ENCODE measurements at places on chromosomes 16 and 17.

DNA sequence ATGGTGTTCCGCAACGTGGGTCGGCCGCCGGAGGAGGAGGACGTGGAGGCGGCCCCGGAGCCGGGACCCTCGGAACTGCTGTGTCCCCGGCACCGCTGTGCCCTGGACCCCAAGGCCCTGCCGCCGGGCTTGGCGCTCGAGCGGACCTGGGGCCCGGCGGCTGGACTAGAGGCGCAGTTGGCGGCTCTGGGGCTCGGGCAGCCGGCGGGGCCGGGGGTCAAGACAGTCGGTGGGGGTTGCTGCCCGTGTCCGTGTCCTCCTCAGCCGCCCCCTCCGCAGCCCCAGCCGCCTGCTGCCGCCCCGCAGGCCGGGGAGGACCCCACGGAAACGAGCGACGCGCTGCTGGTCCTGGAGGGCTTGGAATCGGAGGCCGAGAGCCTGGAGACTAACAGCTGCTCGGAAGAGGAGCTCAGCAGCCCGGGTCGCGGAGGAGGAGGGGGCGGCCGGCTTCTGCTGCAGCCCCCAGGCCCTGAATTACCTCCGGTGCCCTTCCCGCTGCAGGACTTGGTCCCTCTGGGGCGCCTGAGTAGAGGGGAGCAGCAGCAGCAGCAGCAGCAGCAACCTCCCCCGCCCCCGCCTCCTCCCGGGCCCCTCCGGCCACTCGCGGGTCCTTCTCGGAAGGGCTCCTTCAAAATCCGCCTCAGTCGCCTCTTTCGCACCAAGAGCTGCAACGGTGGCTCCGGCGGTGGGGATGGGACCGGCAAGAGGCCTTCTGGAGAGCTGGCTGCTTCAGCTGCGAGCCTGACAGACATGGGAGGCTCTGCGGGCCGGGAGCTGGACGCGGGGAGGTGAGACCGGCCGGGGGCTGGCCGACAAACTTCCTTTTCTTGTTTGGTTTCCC is 821 bp downstream of the SOCS7 start:
- DNase-seq: peak; percentile 2

DNA sequence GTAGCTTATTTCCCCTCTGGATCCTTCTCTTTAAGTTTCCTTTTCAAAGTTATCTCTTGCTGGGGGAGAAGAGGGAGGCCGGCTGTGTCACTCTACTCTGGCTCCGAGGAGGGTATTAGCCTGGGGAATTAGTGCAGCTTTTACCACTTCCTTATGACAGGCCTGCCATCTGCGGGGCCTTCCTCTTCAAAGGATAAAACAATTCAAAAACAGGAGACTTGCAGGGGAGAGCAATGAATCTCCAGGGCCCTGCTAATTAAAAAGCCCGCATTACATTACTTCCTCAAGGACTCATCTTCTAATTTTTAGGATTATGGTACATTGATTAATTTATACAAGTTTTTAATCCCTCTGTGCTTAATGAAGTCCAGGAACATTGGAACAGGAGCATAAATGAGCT is 190.9 kb upstream of the CDH5 start:
- no peak for DNase-seq

GRCh38 chr17:65696739-65697394 is 135.4 kb upstream of the AXIN2 start:
- DNase-seq: no peak

DNA sequence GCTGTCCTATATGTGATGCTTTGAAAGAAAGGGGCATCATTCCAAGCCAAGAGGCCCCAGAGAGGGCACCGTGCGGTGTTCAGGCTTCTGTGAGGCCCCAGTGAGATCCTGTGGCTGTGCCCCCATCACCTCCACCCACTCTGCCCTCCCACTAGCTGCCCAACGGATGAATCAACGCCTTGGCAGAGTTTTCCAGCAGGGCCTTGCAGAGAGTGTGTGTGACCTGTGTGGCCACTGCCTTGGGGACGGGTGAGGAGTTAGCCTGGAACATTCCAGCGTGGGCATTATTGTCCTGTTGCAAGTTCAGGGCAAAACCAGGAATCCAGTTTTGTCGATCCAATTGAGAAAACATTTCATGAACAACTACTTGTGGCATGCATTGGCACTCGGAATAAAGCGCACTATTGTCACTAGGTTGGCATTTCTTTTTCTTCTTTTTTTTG is 53.7 kb downstream of the SF3B3 start:
- no peak for DNase-seq

- DNase-seq: no peak
Observed at GRCh38 chr16:29898804-29899515, 390 bp downstream of the SEZ6L2 start.

DNA sequence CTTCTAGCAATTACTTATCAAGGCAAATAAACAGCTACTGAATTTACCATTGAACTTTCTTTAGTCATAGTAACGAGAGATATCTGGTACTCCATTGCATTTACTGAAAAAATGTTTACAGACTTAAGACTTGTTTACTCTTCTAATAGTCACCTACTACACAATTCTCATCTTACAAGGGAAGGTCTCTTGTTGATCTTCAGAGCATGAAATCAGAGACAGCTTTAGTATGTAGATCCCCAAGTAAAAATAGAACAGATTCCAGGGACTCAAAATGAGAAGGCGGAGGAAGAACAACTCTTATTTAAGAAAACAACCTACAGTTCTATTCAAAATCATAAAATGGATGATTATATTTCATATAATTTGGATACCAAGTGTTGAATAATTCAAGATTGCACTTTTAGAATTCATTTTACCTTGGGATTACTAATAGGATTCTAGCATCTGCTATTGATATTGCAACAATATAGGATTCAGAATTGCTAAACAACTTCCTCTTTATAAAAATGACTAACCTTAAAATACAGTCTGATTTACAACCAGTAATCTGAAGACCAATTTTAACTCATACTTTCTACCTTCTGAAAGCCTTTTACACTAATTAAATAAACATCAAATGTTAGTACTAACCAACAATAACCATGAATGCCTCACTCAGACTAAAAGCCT is 20.8 kb downstream of the UBE2G1 start:
- no peak for DNase-seq

- no peak for DNase-seq
Observed at GRCh38 chr16:72639494-72639893, 408.4 kb downstream of the ZFHX3 start.

GRCh38 chr16:66159987-66160386 is 206.5 kb upstream of the CDH5 start:
- DNase-seq: no peak

- no peak for DNase-seq
Observed at GRCh38 chr16:23534868-23535860, 22.0 kb downstream of the EARS2 start.

DNA sequence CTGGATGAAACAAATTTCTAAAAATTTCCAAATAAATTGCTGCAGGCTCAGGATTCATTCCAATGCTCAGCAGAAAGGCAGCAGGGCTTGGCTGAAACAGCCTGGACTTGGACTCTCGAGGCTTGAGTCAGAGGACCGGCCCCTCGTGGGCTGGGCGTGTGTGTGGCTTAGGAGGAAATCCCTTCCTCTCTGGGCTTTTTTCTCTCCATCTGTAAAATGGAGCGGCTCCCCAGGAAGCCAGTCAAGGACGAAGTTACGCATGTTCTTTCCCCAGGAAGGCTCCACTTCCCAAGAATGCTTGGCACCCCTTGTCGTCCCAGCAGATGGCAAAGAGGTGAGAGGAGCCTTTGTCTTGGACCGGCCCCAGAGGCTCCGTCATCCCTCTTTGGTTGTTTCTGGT is 13.5 kb downstream of the SLC46A1 start:
- no peak for DNase-seq

DNA sequence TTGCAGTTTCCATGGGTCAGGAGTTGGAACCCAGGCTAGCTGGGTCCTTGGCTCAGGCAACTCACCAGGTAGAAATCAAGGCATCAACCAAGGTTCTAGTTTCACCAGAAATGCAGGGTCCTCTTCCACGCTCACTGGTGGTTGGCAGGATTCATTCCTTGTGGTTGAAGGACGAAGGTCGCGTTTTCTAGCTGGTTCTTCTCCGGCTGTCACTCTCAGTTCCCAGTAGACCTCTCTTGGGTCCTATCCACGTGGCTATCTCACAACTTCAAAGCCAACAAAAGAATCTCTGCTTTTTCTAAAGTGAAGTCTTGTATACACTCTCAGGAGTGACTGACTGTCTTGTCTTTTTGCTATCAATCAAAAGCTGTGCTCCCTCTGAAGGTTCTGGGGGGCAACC is 146.3 kb upstream of the NOL11 start:
- no peak for DNase-seq

DNA sequence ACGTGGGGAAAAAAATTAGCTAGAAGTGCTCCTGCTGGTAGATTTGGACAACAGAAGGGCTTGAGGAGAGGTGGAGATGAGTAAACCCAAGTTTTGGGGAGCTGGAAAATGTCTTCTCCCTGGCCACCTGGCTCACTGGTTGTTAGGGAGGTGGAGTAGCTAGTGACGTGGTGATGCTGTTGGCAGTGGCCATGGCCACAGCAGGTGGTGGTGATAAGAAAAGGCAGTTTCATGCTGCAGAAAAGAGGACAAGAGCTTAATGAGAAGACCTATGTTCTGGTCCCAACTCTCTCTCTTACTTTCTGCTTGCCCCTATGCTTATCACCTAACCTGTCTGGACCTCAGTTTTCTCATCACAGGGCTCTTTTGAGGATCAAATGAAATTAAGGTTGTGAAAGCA is 223.5 kb upstream of the N4BP1 start:
- DNase-seq: no peak

All from T-helper 1 cell (primary cell).